ENCODE measurements at places on chromosomes 6 and 20.
A peak's percentile ranks its signal among the peaks of the same experiment; 100 is the strongest.

DNA sequence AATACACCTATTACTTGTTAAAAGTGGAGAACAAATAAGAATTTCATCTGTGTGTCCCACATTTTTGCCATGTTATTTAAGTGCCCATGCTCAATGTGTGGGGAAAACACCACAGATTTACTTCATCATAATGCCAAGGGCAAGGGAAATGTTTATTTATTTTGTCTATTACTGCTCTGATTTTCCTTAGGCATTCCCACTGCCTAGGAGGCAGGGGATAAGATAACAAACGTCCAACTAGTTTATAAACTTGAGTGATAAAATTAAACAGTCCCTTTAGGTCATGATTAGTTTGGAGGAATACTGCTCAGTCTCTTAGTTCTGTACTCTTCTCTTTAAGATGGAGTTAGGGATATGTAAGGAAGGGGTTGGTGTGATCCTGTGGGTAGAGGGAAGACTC is 598.4 kb upstream of the MARCKS start:
- no peak for DNase-seq

- no peak for DNase-seq
Measured at GRCh38 chr6:160273750-160274149, 15.1 kb upstream of the SLC22A2 start.

GRCh38 chr20:33415948-33416347 is 14.6 kb upstream of the CDK5RAP1 start:
- DNase-seq: no peak

- no peak for DNase-seq
Measured at GRCh38 chr6:34176261-34177031, 30.6 kb upstream of the GRM4 start.

DNA sequence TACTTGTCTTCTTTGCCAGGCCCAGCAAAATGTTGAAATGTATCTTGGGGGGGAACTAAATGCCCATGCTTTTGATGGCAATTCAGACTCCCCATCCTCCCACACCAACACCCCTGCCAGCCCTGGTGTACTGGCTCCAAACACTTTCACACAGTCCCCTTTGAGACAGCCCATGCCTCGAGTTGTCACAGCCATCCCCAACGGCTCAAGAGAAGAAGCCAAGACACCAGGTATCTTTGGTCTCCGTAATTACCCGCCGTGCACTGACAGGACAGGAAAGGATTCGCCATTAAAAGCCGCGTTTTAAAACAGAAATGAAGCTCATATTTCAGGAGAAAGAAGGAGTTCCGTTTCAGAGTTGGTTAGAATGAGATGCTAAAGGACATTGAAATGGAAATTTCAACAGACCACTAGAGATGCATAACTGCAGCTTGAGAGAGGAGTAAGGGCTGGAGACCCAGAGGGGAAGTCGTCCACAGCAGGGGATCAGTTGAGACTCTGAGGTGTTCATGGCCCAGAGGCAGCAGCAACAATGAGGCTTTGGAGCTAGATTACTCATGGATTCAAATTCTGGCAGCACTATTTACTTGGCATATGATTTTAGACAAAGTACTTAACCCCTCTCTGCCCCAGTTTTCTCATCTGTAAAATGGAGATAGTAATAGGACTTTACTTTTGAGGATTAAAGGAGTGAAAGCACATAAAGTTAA is 63.5 kb upstream of the ADGRF1 start:
- DNase-seq: no peak

- DNase-seq: no peak
Measured at GRCh38 chr20:14568701-14569100, 231.3 kb upstream of the FLRT3 start.

GRCh38 chr6:166618251-166618650 is 8.8 kb downstream of the RPS6KA2 start:
- no peak for DNase-seq

DNA sequence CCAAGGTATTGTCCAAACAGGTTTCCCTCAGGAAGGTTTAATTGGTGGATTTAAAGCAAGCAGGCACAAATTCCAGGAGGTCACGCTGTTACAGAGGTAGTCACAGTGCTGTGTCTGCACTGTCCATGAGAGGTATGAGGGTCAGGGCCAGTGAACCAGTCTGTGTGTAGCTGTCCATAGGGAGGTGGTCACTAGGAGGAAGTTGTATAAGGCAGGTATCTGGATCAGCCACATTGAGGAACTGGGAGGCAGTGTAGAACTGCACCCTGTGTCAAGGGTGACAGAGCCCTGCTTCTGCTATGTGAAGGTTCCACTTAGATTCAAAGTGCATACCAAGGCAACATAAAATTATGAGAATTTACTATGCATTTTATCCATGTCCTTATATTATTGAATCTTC is 73.3 kb downstream of the MAP3K4 start:
- no peak for DNase-seq

- no peak for DNase-seq
Measured at GRCh38 chr6:8855411-8855810, 420.1 kb upstream of the SLC35B3 start.

GRCh38 chr6:107319906-107320530 is 139.3 kb downstream of the PDSS2 start:
- no peak for DNase-seq

DNA sequence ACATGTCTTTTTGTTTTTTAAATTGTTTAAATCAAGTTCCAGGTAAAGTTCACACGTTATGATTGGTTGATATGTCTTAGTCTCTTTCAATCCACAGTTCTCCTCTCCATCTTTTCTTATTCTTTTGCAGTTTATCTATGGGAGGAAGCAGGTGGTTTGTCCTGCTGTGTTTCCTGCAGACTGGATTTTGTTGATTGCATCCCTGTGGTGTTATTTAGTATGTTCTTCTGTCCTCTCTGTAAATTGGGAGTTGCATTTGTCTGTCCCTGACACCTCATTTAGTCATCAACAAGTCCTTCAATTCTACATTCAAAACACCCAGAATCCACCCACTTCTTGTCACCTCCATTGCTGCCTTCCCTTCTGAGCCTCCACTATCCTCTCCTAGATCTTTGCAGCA is 8.1 kb downstream of the PACSIN1 start:
- no peak for DNase-seq

DNA sequence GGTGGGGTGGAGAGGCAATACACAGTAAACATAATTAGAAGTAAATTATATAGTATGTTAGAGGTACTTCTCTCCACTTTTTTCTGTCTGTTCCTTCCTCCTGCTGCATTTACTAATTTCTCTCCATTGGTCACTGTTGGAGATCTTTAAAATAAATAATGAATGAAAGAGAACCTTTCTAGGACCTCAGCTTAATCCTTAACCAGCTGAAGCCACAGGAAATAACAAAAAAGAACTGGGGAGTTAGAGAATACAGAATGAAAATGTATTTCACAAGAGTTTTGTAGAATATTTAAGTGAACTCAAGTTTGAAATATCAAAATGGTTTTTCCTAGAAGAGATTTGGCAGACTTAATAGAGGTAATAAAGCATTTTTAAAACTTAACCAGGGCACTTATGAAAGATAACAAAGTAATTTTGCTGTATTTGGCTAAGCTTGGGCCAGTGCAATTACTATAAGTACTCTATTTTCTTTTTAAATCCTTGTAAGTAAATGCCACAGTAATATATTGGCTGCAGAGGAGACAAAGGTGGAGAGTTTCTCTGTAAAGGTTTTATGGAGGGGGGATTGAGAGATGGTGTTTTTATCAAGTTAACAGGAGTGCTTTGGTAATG is 405.0 kb downstream of the CDKAL1 start:
- DNase-seq: no peak

GRCh38 chr20:3606021-3606420 is 57.2 kb downstream of the GFRA4 start:
- no peak for DNase-seq

GRCh38 chr6:146543211-146543939 is at the start of gene RAB32:
Gene RAB32 (plus strand): TSS chr6:146543833. CDS start chr6:146543872, 39 bp downstream.
- peak; percentile 41 for DNase-seq

GRCh38 chr6:24658573-24659560 is 7.8 kb downstream of the TDP2 start:
- DNase-seq: no peak

- DNase-seq: no peak
Measured at GRCh38 chr6:106692112-106692818, 62.9 kb downstream of the QRSL1 start.

- DNase-seq: no peak
Measured at GRCh38 chr20:33148040-33148439, 19.9 kb upstream of the BPIFA2 start.

- DNase-seq: no peak
Measured at GRCh38 chr6:117938311-117938995, 31.4 kb downstream of the SLC35F1 start.

DNA sequence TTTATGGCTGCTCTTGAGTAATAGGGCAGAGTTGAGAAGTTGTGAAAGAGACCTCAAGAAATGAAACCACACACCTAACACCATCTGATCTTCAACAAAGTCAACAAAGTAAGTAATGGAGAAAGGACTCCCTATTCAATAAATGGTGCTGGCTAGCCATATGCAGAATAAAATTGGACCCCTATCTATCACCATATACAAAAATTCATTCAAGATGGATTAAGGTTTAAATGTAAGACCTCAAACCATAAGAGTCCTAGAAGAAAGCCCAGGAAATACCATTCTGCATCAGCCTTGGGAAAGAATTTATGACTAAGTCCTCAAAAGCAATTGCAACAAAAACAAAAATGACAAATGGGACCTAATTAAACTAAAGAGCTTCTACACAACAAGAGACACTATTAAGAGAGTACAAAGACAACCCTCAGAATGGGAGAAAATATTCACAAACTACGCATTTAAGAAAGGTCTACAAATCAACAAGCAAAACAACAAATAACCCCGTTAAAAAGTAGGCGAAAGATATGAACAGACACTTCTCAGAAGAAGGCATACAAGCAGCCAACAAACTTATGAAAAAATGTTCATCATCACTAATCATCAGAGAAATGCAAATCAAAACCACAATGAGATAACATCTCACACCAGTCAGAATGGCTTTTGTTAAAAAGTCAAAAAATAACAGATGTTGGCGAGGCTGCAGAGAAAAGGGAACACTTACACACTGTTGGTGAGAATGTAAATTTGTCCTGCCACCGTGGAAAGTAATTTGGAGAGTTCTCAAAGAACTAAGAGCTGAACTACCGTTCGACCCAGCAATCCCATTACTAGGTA is 4.0 kb downstream of the MAP3K5 start:
- DNase-seq: no peak

- no peak for DNase-seq
Measured at GRCh38 chr20:58659841-58660240, 8.8 kb downstream of the STX16 start.

- DNase-seq: no peak
Measured at GRCh38 chr6:154479771-154480639, 30.5 kb downstream of the CNKSR3 start.

DNA sequence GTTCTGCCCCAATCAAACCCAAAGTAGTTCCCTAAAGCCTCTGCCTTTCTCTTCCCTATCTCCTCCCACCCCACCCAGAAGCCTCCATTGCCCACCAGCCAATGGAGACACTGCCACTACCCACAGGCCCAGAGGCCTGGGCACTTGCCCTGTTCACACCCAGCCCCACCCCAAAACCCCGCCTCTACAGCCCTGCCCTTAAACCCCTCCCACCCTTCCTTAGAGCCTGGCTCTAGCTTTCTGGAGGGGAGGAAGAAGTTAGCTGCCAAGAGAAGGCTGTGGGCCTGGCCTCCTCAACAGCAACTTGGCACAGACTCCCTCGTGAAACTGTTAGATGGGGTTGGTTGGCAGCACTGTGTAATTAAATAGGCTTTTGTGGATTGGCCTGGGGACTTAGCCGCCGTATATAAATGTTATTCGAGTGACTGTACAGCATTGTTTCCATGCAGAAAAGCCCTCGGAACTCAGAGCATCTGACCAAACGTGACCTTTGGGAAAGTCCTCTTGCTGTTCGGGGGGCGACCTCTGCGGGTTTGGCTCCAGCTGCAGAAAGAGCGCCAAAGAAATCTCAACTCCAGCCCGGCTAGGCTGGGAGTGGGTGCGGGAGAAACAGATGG is 31.4 kb downstream of the COL11A2 start:
- peak; percentile 20 for DNase-seq

- DNase-seq: no peak
Measured at GRCh38 chr6:21023210-21023609, 489.0 kb downstream of the CDKAL1 start.

DNA sequence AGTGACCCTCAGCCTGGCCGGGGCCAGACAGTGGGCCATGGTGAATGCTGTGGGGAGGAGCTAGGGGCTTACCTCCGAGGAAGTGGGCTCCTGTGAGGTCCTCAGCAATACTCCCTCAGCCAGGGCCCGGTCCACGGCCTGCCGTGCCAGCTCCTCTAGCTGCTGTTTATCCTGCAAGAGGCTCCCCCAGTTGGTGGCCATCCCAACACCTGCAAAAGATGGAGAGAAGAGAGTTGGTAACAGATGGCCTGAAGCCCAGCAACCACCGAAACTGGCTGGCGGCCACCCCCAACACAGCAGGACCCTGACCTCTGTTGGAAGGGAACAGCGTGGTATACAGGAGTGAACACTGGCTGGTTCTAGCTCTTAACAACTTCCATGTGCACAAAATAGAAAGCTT is 4.0 kb downstream of the GSS start:
- DNase-seq: no peak

- no peak for DNase-seq
Measured at GRCh38 chr6:137849181-137849980, 17.7 kb upstream of the TNFAIP3 start.

DNA sequence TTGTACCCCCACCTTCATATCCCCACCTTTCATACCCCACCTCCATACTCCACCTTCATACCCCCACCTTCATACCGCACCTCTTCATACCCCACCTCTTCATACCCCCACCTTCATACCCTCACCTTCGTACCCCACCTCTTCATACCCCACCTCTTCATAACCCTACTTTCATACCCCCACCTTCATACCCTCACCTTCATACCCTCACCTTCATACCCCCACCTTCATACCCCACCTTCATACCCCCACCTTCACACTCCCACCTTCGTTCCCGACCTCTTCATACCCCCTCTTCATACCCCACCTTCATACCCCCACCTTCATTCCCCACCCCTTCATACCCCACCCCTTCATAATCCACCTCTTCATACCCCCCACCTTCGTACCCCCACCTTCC is 92.9 kb upstream of the NAA20 start:
- DNase-seq: no peak

GRCh38 chr6:163945808-163946207 is 531.3 kb downstream of the QKI start:
- no peak for DNase-seq

DNA sequence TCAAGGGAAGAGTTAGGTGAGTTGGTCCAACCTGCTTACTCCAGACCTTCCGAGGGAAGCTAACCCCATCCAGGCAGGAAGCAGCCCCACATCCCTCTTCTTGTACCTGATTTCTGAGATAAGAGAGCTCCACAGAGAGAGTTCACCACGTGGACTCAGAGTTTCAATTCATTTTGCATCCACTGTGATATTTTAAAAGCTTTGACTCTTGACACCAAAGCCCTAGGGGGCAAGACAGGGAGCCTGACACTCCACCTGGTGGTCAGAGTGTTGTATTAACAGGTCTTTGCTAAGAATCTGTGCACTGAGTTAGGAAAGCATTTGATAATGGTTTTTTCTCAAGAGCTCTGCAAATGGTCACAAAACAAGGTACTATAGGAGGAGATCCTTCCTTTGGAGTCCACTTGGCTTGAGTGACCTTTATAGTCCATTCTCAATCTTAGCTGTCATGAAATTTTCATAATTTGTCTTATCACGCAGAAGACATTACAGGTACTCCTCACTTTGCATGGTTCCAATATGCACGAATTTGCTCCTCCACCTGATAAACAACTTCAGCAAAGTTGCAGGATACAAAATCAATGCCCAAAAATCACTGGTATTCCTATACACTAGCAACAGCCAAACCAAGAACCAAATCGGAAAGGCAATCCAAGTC is 56.2 kb upstream of the RIPOR2 start:
- peak; percentile 75 for DNase-seq

GRCh38 chr6:28357036-28357435 is 7.3 kb downstream of the ZKSCAN3 start:
- DNase-seq: no peak

All from activated T-cell treated with anti-CD3 and anti-CD28 coated beads, Interleukin-2, amount 50 U/mL, for 48 hours (primary cell).